ENCODE measurements at places on chromosomes 4 and X.

- no peak for DNase-seq
Measured at GRCh38 chr4:53866055-53866454, 198.3 kb downstream of the CHIC2 start.

DNA sequence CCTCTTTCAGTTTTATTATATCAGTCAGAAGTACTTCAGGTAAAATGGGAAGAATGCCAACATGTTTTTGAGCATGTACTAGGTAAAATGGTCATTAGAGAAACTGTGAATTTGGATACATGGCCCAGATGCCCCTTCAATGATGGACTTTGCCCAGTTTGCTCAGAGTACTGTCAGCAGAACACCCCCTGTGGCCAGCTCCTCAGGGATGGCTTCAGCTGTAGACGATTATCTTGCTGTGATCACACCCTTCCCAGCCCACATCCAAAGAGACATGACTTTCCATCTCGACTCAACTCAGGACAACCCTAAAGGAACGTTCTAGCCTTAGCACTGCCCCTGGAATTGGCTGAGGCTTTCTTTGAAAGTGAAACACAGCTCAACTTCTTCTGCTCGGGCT lies 439.1 kb downstream of the PACRGL start:
- no peak for DNase-seq

GRCh38 chrX:136262243-136262642 lies 11.0 kb upstream of the MAP7D3 start:
- DNase-seq, result no peak

DNA sequence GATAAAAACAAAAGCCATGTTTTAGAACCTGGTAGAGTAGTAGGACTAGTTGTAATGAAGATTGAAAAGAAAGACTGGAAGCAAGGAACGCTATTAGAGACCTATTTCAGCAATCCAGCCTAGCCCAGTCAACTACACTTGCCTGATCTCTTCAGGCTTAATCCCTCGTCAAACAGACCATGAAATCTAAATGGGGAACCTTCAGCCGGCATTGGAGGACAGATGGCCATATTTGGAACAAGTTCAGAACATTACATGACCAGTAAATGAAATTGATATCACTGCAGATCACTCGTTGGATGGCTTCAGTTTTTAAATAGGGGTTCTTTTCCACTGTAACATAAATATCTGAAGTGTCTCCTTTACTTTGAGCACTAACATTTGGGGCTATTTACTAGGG lies 84.8 kb upstream of the WDR44 start:
- DNase-seq, result no peak

- DNase-seq, result no peak
Measured at GRCh38 chr4:98786866-98787265, 128.5 kb upstream of the TSPAN5 start.
